ENCODE measurements at places on chromosomes 7 and 10. TPM values are rescaled to one million over a fixed set of nuclear protein-coding genes. Genes with fewer than 3 reads are reported as not detected.
A peak's percentile ranks its signal among the peaks of the same experiment; 100 is the strongest.

- no peaks in the 10 kb centered on the region for H3K36me3 ChIP-seq
- H3K27ac ChIP-seq, result no peak overlapping the region
- no peaks in the 10 kb centered on the region for H3K27me3 ChIP-seq
- no peak overlapping the region for H3K4me3 ChIP-seq
- DNase-seq, result no peak
Observed at GRCh38 chr7:37311355-37311754, 137.3 kb downstream of the ELMO1 start.

DNA sequence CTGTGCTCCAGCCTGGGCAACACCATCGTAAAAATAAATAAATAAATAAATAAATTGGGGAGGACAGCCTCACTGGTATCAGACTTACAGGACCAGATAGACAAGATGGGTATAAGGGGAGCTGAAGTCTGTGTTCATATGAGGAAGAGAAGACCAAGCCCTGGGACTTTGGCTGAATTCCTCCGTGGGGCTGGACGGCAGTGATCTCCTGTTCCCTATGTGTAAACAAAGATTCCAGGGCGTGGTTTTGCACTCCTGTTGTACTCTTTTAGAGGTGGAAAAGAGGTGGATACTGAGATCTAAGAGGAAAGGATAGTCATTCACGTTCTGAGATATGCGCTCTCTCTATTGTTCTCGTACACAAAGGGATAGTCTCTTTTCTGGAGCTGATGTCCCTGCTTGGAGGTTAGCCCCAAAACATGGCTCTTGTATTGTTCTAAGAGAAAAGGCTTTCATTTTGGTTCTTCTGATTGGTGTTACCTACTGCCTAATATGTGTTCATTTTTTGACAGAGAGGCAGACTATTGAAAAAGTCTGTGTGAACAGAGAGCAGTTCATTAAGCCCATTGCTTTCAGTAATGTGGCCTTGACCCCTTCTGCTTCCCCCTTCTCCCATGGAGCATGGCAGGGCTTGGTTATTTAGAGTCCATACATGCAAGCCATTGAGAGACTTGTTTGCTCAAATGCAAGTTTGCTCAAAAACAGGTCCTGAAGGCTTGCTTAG lies 12.3 kb downstream of the KCTD7 start:
- H3K27me3 ChIP-seq, result no peaks in the 10 kb centered on the region
- DNase-seq, result no peak
- peaks cover 8% of the 10 kb centered on the region for H3K36me3 ChIP-seq
- H3K4me1 ChIP-seq, result no peaks in the 10 kb centered on the region
- peak overlapping the region; percentile 10 for H3K27ac ChIP-seq

DNA sequence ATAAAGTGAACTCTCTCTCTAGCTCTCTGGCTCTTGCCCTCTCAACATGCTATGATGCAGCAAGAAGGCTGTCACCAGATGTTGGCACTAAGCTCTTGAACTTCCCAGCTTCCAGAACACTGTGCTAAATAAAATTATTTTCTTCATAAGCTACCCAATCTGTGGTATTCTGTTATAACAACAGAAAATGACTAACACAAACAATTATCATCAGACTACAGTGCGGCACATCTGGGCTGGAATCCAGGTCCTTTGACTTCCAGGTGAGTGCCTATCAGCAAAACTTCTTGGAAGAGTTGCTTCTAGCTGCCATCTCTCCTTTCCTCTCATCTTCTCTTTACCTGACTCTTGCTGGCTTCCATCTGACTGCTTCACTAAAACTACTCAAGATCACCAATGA lies 20.4 kb downstream of the HTR7 start:
- DNase-seq, result no peak
- H3K27me3 ChIP-seq, result no peaks in the 10 kb centered on the region
- H3K4me3 ChIP-seq, result no peak overlapping the region

GRCh38 chr7:9835199-9835598 lies 1138.5 kb upstream of the PHF14 start:
- H3K27ac ChIP-seq, result no peak overlapping the region
- DNase-seq, result no peak
- no peaks in the 10 kb centered on the region for H3K4me1 ChIP-seq
- no peaks in the 10 kb centered on the region for H3K27me3 ChIP-seq
- no peaks in the 10 kb centered on the region for H3K36me3 ChIP-seq

DNA sequence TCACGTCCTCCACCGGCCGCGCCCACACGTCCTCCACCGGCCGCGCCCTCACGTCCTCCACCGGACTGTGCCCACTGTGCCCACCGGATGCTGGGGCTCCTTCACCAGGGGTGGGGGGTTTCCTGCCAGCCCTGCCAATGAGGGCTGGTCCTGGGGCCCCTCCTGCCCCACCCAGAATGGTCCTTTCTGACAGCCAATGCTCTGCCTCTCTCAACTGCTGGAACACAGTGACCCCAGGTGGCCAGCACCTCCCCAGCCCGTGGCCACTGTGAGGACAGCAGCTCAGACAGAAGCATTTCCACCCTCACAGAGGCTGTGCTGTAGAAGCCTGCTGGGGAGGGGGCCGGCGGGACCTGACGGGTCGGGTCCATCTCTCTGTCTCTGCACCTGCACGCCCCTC lies 90.1 kb upstream of the DNAAF5 start:
- H3K36me3 ChIP-seq, result no peaks in the 10 kb centered on the region
- no peaks in the 10 kb centered on the region for H3K4me1 ChIP-seq
- no peak overlapping the region for H3K4me3 ChIP-seq
- H3K27ac ChIP-seq, result no peak overlapping the region
- no peak for DNase-seq

DNA sequence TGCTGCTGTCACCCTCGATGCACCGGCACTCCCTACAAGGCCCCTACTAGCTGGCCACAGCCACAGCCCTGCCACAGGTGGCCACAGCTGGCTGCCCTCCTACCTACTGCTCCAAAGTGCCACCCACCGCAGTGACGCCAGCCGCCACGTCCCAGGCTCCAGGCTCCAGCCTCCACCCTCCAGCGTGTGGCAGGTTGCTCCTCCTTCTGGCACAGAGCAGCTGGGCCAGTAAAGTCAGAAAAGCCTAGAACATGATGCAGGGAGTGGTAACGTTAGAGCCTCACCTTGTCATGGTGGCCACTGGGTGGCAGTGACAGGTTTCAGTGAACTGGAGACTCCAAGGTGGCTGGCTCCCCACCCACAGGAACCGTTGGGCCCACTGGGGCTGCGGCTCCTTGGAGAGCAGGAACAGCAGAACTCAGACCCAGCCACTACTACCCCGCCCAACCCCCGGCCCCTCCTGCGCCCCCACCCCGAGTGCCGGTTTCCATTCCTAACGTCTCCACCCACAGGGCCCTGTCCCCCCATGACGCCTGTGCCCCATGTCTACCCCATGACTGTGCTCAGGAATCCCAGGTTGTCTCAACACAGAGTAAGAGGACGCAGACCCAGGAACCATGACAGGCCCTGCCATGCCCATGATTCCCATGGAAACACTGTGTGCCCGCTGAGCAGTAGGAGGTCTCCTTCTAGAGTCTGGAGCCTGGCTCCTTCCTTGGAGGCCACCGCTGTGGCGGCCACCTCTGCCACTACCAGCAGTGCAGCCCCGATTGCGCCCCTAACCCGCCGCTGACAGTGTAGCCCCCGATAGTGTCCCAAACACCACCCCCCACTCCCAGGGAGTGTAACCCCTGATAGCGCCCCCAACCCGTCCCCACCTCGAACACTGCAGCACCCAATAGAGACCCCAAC lies 52.3 kb upstream of the ZNF33B start:
- H3K27ac ChIP-seq, result no peak overlapping the region
- no peaks in the 10 kb centered on the region for H3K36me3 ChIP-seq
- H3K27me3 ChIP-seq, result no peaks in the 10 kb centered on the region
- no peaks in the 10 kb centered on the region for H3K4me1 ChIP-seq
- DNase-seq, result no peak

Gene DRGX
- not detected for total RNA-seq

Gene SFTPA1
- not detected for total RNA-seq

Gene EVX1
- total RNA-seq, result not detected
